Activated CD4-positive, alpha-beta T cell treated with anti-CD3 and anti-CD28 coated beads, Interleukin-2, amount 10 ng/mL, durations not matched to agents 24 days and 14 days (primary cell): ENCODE measurements at places on chromosomes 5 and 9. TPM values are rescaled to one million over a fixed set of nuclear protein-coding genes. Genes with fewer than 3 reads are reported as not detected.

DNA sequence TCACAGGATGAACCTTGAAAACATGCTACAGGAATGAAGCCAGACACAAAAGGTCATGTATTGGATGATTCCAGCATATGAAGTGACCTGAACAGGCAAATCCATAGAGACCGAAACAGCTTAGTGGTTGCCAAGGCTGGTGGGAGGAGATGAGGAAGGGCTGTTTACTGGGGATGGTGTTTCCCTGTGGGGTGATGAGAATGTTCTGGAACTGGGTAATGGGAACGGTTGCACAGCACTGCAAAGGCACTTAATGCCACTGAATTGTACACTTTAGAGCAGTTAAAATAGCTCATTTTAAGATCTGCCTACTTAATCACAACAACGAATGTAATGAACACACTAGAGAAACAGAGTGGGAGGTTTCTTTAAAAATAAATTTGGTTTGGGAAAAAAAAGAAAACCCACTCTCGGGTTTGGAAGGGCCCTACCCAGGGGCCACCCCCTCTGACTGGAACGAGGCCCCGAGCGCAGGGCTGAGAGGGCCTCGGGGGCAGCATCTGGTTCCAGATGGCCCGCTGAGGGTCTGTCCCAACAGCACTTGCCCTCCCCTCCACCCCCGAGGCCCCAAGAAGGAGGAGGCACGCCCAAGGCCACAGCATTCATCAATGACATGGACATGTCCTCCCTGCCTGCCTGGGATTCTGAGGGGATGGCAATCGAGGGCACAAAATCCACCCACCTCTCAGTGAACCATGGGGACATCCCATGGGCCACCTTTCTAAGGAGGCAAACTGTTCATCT is 31.7 kb downstream of the SARDH start:
- no peak for DNase-seq

- no peak for DNase-seq
Observed at GRCh38 chr9:84839541-84839940, 170.0 kb downstream of the NTRK2 start.

The LTC4S gene
- 0.88 and 1.6 TPM in 2 replicates for total RNA-seq

DNA sequence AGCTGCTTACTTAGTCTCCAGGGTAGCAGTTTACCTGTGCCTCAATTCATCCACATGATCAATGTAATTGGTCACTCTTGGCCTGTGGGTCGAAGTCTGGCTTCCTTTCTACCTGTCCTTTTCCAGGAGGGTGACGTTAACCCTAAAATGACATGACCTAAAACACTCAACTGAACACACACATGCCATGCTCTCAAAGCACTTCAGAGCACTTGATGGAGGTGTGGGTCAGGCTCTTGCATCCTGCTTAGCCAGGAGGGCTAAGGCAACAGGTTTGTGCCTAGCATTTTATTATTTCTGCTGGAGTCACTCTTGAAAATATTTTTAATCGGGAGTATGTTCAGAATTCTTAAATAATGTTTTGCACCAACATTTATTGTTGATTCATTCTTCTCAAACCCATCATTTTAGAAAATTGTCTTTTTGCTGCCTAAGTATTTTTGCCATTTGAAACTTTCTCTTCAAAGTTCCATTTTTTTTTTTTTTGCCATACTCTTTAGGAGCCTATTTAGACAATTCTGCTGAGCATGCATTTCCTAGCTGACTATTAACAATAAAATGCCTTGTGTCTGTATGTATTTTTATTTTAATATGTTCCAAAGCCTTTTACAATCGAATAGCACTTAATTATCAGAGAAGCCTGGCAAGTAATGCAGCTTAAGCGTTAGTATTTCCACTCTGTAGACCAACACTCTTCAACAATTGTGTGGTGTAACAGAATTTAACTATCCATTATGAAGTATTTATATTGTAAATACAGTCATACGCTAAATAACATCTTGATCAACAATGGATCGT is 59.1 kb downstream of the ATP10B start:
- DNase-seq = no peak

The TAF11L10 gene
- not detected in 2 replicates for total RNA-seq
